ENCODE measurements at places on chromosomes 6 and 20. TPM values are rescaled to one million over a fixed set of nuclear protein-coding genes. Genes with fewer than 3 reads are reported as not detected.
A peak's percentile ranks its signal among the peaks of the same experiment; 100 is the strongest.

- no peak for DNase-seq
- H3K36me3 ChIP-seq: no peaks in the 10 kb centered on the region
- H3K4me3 ChIP-seq: no peak overlapping the region
Measured at GRCh38 chr6:96853083-96853482, 15.8 kb upstream of the GPR63 start.

DNA sequence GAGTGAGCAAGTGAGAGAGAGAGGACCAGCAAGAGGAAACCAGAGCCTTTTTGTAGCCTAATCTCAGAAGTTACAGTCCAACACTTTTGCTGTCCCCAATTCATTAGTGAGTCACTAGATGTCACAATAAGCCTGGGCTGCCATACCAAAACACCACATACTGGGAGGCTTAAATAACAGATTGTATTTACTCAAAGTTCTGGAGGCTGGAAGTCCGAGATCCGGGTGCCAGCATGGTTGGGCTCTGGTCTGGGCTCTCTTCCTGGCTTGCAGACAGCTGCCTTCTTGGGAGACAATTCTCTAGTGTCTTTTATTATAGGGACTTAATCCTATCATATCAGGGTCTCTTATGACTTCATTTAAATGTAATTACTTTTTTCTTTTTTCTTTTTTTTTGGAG, 50.7 kb upstream of the FERMT1 start:
- no peaks in the 10 kb centered on the region for H3K27me3 ChIP-seq
- H3K36me3 ChIP-seq: no peaks in the 10 kb centered on the region
- no peak overlapping the region for H3K27ac ChIP-seq
- DNase-seq: no peak
- no peaks in the 10 kb centered on the region for H3K4me1 ChIP-seq

TMEM244 gene
- not detected for total RNA-seq

DNA sequence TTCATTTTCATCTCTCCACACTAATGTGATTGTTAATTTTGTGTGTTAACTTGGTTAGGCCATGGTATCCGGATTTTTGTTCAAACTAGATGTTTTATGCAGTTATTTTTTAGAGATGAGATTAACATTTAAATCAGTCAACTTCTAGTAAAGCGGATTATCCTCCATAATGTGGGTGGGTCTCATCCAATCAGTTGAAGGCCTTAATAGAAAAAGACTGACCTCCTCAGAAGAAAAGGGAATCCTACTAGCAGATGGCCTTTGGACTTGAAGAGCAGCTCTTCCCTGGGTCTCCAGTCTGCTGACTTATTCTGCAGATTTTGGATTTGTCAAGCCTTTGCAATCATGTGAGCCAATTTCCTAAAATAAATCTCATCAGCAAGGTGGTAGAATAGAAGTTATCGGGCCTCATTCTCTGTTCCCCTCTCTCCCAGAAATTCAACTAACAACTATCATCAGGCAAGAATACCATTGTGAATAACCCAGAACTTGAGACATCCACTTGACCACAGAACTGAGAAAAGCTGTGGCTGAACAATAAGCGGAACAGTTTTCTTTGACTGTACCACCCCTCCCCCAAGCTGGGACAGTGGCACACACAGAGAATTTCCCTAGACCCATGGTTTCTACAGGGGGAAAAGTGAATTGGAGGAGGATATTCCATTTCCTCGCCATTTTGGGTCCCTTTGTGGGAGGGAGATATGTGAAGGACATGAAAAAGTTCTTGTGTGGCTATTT, 323.0 kb downstream of the UTRN start:
- no peak overlapping the region for H3K27ac ChIP-seq
- no peaks in the 10 kb centered on the region for H3K36me3 ChIP-seq
- H3K4me1 ChIP-seq: no peaks in the 10 kb centered on the region
- no peak for DNase-seq
- no peaks in the 10 kb centered on the region for H3K27me3 ChIP-seq

- no peaks in the 10 kb centered on the region for H3K4me1 ChIP-seq
- no peak overlapping the region for H3K27ac ChIP-seq
- H3K4me3 ChIP-seq: no peak overlapping the region
- no peak for DNase-seq
- H3K36me3 ChIP-seq: peaks cover 76% of the 10 kb centered on the region
- no peaks in the 10 kb centered on the region for H3K27me3 ChIP-seq
Measured at GRCh38 chr6:134979142-134979541, 29.2 kb upstream of the ALDH8A1 start.

DNA sequence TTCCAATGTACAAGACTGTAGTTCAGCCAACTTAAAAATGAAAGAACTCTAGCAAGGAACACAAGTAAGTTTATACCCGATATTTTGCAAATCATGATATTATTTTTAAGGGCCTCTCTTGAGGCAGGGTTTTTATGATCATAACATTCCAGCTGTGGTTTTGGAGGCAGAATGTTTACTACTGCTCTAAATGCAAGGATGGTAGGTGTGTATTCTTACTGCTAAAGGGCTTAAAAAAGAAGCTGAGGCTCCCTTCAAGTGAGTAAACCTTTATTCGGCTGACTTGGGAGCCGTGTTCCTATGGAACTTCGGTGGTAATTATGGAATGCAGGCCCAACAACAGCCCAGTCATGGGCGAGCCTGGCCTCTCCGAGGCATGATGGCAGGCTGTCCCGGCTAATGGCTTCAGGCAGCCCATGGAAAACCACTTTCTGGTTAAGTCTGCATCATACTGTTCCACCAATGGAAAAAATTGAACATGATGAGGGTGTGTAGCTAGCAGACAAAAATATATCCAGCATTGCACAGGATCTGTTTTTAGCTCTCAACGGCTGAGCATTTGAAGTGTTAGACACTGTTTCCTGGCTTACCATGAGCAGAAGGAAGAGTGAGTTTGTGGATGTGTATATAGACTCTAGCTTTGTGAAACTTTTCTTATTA, 111.5 kb downstream of the TIAM2 start:
- H3K36me3 ChIP-seq: no peaks in the 10 kb centered on the region
- no peaks in the 10 kb centered on the region for H3K27me3 ChIP-seq
- peak overlapping the region; percentile 70 for H3K27ac ChIP-seq
- peak overlapping the region; percentile 25 for H3K4me3 ChIP-seq

C4B gene
- total RNA-seq: 40.9 TPM

DNA sequence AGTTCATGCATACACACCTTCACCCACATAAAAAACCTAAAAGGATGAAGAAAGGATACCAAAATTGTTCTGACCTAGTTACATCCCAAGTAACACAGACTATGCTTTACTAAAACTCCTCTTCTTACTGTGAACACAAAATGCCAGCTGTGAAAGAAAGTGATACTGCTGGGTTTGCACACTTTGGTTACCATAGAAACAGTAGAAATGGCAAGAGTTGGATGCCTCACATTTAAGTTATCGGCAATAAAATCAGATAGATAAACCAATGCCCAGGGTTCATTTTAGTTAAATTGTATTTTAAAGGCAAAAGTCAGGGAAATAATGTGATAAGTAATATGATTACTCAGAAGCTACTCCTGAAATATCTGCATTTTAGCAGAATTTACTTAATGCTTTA, 161.9 kb downstream of the CDK19 start:
- H3K27me3 ChIP-seq: no peaks in the 10 kb centered on the region
- DNase-seq: no peak
- H3K27ac ChIP-seq: no peak overlapping the region
- H3K36me3 ChIP-seq: no peaks in the 10 kb centered on the region

GGTLC1 gene
- not detected for total RNA-seq

DNA sequence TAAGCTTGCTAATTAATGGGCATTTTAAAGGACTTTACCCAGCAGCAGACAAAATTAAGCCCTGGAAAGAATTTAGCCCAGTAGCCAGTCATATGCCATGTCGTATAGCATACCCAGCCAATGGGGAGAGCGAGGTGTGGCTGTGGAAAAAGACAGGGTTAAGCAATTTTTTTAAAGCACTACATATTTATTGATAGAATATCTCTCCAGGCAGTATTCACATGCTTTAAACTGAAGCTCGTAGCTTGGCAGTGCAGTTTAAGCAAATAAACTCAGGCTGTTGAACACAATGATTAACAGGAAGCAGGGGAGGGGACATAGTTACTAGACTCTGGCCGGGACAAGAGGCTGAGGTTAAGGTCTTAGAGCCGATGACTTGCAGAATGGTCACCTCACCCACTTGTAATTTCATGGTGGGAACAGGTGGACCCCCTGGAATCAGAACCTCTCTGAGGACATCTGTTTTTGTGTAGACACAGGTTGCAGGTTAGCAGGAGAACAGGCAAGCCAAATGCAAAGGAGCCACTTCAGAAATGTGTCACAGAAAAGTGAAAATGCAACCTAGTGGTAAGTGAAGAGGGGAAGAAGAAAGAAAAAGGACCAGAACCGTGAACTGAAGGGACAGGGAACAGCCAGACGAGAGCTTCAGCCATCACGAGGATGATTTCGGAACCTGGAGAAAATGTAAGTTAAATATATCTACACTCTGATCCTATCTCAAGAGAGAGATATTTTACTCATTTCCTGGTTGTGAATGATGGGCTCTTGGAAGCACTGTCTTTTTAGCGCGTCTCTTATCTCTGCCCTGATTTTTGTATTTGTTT, 7.2 kb downstream of the GCNT2 start:
- peak overlapping the region; percentile 60 for H3K27ac ChIP-seq
- H3K4me1 ChIP-seq: peaks cover 25% of the 10 kb centered on the region
- no peak for DNase-seq
- no peaks in the 10 kb centered on the region for H3K36me3 ChIP-seq
- no peaks in the 10 kb centered on the region for H3K27me3 ChIP-seq

DNA sequence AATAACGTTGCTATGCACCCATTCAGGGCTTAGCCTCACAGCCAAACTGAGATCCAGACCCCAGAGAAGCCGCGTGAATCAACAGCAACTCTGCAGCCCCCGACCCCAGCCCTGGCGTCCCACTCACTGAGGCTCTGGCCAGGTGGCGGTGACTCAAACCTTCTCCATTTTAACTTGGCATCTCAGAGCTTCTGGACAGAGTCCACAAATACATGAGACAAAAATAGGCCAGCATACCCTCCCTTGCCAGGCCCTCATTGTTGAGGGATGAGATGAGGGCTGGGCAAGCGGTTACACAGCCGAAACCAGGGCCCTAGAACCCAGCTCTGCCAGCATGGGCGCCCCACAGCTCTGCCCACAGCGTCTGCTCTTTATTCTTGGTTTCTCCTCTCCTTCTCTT, 118.4 kb downstream of the MYLK4 start:
- peak overlapping the region; percentile 85 for H3K27ac ChIP-seq
- H3K27me3 ChIP-seq: no peaks in the 10 kb centered on the region
- no peaks in the 10 kb centered on the region for H3K36me3 ChIP-seq
- peak; percentile 53 for DNase-seq
- no peak overlapping the region for H3K4me3 ChIP-seq

CLIC5 gene
- 247 TPM for total RNA-seq

DNA sequence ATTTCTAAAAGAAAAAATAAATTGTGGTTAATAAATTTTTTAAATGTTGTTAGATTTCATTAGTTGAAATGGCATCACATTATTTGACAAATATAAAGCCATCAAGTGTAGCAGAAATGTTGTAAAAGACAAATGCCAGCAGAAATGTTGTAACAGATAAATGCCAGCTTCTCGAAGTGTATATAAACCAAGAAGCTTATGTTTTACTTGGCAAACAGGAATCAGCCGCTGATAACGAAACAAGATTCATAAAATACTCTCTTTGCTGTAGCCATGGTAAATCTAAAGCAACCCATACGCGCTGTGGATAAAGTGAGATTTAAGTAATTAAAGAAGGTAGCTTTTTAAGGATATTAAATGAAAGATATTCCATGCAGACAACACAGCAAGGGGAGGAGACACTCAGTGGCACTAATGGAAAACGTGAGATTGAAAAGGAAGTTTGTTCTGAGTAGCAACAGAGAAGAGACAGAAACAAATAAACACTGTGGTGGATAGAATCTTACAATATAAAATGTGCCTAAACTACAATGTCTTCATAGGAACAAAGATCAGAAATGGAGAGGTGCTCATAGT, 29.6 kb downstream of the BTBD9 start:
- no peaks in the 10 kb centered on the region for H3K27me3 ChIP-seq
- no peak overlapping the region for H3K4me3 ChIP-seq
- no peak overlapping the region for H3K27ac ChIP-seq
- H3K4me1 ChIP-seq: peaks cover 6% of the 10 kb centered on the region

- no peak overlapping the region for H3K27ac ChIP-seq
- H3K4me3 ChIP-seq: no peak overlapping the region
- H3K27me3 ChIP-seq: no peaks in the 10 kb centered on the region
- H3K36me3 ChIP-seq: no peaks in the 10 kb centered on the region
- no peak for DNase-seq
Measured at GRCh38 chr20:48846516-48847492, 19.0 kb upstream of the PREX1 start.

RAET1G gene
- not detected for total RNA-seq

- no peaks in the 10 kb centered on the region for H3K36me3 ChIP-seq
- no peak for DNase-seq
- H3K4me3 ChIP-seq: no peak overlapping the region
- no peak overlapping the region for H3K27ac ChIP-seq
Measured at GRCh38 chr6:154252678-154253077, 103.9 kb downstream of the IPCEF1 start.

Data from heart left ventricle (tissue), 16 donors.